ENCODE measurements at places on chromosomes 5 and 9.

- no peak for DNase-seq
These were observed 283.9 kb downstream of the SPOCK1 start for GRCh38 chr5:137215261-137215660.

GRCh38 chr5:78927657-78928282 is 57.3 kb downstream of the ARSB start:
- no peak for DNase-seq

GRCh38 chr9:133813749-133814585 is 75.8 kb upstream of the SARDH start:
- no peak for DNase-seq

- peak; percentile 98 for DNase-seq
These were observed 99.7 kb downstream of the ARHGAP26 start for GRCh38 chr5:142869886-142870285.

DNA sequence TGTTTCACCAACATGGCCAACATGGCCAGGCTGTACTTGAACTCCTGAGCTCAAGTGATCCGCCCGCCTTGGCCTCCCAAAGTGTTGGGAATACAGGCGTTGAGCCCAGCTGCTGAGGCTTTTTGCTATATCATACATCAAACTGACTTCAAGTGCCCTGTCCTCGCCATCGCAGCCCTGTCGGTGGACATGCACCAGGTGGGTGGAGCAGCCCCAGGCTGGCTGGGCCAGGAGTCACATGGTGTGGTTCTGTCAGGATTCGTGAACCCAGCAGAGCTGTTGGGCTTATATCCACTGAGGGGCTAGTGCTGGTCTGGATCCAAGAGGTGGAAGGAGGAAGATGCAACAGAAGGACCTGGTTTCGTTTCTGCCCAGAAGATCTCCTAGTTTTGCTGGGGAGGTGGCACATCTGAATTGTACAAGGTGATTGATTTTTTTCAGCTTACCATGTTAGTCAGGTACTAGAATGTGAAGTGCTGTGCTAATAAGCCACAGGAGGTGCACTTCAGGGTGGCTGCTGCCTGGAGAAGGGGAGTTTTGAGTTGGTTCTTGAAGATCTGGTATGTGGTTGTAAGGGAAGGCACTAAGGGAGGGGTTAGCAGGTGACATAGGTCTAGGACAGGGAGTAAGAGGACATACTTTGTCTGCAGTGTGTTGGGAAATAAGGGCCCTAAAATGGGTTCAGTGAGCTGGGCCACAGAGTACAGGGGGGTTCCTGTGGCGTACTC is 16.1 kb downstream of the PCBD2 start:
- DNase-seq: no peak

DNA sequence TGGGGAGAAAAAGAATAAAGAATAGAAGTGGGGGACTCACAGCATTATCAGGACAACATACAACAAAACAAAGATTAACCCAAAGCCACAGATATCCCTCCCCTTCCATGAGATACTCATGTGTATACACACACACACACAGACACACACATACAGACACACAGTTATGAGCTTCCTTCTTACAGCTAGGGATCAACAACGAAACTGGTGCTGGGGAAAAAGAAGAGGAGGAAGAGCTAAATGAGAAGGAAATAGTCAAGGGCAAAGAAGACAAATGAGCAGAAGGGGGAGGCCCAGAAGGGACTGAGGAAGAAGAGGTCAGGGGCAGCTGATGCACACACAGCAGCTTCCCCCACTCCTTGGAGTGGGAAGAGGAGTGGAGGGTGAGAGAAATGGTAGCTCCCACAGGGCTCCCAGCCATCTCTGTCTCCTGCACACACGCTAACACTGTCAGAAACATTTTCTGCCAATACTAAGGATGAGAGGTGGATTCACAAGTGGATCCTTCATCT is 66.2 kb downstream of the SIL1 start:
- peak; percentile 62 for DNase-seq

DNA sequence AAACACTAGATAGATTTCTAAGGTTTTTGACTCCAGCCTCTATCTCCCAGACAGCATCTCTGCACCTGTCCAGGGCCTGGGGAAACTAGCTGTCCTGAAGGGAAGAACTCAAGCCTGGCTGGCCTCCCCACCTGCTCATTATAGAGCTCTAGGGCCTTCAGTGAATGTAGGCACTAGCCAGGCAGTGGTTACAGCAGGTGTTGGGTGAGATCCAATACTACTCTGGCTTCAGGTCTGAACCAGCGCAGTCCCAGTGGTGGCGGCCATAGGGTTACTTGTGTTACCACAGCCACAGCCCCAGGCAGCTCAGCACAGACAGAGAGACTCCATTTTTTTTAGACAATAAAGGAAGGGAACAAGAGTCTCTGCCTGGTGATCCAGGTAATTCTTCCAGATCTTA is 449.2 kb downstream of the IRX1 start:
- DNase-seq: no peak

GRCh38 chr9:116276651-116277121 is 123.1 kb downstream of the PAPPA start:
- no peak for DNase-seq

DNA sequence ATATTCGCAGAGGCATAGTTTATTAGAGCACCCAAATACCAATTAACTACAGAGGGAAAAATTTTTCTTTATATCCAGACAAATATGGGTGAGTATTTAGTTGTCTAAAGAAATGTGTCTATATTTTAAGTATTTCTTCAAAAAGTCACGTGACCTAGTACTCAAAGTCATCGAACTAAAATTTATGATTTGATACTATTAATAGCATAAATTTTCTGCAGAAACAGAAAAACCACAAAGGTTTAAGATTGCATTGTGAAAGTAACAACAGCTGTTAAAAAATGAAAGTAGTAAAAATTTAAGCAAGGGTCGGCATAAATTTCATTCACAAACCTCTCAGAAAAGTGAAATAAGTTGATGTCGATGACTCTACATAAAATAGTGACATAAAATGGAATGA is 323.9 kb upstream of the RORB start:
- DNase-seq: no peak

DNA sequence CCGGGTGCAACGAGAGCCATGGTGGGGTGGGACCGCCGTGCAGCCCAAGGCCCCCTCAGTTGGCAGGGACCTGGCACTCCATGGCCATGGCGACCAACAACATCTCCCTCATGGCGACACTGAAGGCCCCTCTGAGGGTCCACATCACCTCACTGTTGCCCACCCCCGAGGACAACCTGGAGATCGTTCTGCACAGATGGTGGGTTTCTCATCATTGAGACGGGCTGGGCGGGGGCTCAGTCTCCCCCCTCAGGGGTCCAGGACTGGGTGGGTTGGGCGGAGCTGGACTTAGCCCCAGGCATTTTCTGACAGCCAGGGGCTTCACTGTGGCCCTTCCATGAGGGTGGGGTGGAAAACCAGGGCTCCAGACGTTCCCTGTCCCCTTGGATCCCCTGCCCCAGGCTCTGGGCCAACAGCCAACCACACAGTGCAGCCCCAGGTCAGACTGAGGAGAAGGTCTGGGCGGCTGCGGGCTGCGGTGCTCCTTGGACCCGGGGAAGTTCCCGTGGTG is 734 bp downstream of the PAEP start:
- DNase-seq: no peak

DNA sequence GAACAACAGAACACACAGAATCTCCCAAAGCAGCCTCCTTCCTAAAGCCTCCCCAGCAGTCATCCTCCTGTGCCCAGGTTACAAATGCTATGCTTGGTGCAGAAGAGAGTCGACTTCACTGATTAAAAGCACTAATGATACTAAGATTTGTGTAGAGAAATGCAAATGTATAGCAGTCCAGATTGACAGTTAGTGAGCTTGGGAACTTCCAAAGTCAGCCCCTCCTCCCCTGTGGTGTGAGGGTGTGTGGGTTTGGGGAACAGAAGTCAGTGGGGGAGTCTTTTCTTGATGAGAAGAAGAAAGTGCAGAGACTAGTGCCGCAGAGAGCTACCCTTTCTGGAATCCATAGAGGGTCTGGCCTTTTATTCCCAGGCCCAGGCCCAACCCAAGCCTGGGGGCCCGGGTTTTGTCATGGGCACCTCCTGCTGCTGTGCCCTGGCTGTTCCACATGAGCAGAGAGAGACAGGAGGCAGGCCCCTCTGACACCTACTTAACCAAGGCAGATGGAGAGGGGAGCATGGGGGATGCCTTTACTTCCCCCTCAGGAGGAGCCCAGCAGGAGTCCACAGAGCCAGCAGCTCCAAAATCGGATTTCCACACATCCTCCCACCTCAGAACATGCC is 173.3 kb downstream of the DENND1A start:
- no peak for DNase-seq

DNA sequence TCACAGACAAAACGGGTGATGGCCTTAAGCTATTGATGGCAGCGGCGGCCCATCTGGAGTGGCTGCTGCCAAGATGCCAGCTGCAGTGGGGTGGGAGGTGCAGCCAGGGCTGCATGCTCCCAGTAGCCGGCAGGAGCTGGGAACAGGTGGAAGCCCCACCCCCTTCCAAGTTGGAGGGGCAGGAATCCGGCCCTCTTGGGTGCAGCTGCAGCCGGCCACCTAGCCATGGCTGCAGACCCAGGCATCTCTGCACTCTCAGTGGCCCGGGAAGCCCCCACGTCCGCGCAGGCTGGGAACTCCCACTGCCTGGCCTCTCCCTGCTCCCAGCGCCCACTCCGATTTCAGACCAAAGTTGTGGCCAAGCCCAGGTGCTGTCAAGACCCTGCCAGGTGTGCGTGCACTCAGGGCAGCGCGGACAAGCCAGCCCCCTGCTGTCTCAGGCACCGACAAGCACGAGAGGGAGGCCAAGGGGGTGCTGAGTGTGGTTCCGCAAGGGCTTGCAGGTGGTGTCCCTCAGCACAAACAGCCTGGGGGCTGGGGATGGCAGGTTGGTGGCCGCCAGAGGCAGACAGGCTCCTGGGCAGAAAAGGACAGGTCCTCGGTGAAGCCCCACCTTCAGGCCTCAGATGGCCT is 115.1 kb upstream of the TSLP start:
- peak; percentile 64 for DNase-seq

GRCh38 chr9:81832571-81833285 is 95.5 kb upstream of the SPATA31D4 start:
- DNase-seq: no peak

- no peak for DNase-seq
These were observed 51.9 kb downstream of the COL27A1 start for GRCh38 chr9:114207034-114207810.

DNA sequence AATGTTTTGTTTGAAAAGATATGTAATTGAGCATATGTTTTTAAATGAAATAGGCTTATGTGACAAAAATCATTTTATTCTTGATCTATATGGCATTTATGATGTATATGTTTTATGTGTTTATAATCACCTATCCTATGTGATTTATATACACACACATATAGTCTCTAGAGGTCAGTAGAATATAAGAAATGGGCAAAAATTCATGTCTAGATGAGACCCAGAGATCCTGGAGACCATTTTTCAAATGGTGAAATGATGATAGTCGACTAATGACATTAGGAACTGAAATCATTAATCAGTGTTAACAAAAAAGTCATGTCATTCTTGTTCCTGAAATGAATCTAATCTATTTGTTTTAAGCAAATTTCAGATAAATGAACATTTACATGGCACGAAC is 709.2 kb upstream of the WWC1 start:
- DNase-seq: peak; percentile 21

- peak; percentile 22 for DNase-seq
These were observed 60.6 kb downstream of the ENTREP1 start for GRCh38 chr9:69385581-69386033.

DNA sequence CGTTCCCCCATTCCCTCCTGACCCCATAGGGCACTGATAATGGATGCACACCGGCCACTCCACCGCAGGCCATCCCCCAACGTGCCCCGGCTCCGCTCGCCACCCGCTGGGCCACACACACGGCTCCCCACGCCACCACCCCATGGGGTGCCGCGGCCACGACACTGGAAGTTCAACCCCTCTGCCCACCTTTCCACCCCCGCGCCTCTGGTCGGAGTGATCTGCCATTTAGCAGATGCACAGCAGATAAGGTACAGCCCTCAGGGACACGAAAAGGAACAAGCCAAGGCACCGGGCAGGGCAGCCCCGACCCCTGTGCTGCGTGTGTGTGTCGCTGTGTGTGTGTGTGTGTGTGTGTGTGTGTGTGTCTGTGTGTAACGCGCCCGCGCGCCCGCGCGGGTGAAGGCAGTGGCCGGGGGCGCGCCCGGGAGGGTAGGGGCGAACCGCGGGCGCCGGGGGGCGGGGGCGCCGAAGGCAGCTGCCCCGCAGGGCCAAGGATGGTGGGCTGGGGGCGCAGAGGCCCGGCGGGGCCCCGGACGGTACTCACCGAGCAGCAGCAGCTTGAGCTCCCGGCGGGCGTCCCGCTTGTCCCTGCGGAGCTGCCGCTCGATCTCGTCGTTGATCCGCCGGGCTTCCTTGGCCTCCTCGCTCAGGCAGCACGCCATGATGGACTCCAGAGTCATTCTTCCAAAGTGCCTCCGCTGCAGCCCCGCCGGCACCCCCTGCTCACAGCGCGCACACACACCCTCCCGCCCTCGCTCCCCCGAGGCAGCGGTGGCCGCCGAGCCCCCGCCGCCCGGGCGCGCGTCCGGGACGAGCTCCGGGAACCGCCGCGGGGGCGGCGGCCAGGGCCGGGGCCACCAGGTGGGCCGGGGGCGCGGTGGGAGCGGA is 813 bp downstream of the GNAQ start:
- DNase-seq: peak; percentile 91

DNA sequence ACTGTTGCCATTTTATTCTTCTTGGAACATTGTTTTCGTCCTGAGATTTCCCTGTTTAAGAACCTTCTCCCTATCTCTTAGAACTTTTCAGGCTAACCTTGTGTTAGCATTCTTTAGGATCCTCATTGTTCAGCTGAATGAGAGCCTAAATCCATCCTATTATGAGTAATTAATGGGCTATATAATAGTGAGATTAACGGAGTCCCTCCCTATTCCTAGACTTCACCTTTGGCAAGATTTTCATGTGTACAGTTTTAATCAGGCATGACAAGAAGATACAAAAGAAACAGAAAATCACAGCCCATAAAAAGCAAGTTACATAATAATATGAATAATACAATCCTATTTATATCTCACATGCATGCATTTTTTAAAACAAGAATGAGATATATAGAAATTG is 9.1 kb upstream of the MSMP start:
- no peak for DNase-seq

DNA sequence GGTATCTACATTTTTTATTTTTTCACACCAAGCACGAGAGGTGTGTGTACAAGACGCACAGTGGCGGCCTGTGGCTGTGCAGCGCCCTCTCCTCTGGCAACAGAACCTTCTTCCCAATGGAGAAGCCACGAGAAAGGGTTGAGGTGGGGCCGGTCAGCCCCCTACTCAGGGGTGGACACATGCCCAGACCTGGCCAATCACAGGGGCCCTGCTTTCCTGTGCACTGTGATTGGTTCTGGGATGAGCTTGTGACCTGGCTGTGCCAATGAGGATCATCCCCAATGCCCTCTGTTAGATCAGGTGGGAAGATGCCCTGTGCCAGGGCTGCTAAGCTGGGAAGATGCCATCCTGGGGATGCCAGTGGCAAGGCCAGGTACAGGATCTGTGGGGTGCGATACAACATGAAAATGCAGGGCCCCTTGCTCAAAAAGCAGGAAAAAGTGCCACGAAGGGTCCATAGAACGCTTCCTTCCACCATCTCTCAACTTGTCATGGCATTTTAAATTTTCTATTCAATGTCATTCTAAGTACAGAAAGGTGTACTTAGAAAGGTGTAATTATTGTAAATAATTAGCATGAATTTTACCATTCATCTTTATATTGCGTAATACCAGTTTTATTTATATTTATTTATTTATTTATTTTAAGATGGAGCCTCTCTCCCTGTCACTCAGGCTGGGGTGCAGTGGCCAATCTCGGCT is 15.4 kb downstream of the IER5L start:
- DNase-seq: no peak

GRCh38 chr9:22374051-22374450 is 72.6 kb upstream of the DMRTA1 start:
- DNase-seq: peak; percentile 99

GRCh38 chr9:83714329-83714728 is 6.6 kb upstream of the UBQLN1 start:
- no peak for DNase-seq
